ENCODE measurements at places on chromosomes 12 and 14.

DNA sequence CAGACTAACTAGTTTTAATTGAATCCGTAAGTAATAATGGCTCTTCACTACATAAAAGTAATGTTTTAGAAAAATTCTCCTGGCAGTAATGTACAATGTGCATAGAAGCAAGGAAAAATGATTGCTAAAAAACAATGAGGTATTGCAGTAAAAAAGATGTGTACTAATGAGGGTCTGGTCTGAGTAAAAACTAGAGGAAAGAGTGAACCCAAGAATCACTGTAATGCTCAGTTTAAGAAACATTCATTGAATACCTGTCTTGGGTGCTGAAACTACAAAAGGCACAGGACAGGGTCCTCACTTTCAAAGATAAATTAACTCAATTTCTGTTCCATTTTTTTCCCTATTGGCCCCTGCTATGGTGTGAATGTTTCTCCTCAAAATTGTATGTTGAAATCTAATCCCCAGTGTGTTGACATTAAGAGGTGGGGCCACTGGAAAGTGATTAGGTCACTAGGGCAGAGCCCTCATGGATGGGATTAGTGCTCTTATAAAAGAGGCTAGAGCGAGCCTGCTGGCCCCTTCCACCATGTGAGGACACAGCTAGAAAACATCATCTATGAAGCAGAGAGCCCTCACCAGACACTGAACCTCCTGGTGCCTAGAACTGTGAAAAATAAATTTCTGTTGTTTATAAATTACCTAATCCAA is 51.6 kb downstream of the RPS6KA5 start:
- DNase-seq: no peak

GRCh38 chr14:70879448-70879847 is 27.8 kb upstream of the PCNX1 start:
- no peak for DNase-seq

DNA sequence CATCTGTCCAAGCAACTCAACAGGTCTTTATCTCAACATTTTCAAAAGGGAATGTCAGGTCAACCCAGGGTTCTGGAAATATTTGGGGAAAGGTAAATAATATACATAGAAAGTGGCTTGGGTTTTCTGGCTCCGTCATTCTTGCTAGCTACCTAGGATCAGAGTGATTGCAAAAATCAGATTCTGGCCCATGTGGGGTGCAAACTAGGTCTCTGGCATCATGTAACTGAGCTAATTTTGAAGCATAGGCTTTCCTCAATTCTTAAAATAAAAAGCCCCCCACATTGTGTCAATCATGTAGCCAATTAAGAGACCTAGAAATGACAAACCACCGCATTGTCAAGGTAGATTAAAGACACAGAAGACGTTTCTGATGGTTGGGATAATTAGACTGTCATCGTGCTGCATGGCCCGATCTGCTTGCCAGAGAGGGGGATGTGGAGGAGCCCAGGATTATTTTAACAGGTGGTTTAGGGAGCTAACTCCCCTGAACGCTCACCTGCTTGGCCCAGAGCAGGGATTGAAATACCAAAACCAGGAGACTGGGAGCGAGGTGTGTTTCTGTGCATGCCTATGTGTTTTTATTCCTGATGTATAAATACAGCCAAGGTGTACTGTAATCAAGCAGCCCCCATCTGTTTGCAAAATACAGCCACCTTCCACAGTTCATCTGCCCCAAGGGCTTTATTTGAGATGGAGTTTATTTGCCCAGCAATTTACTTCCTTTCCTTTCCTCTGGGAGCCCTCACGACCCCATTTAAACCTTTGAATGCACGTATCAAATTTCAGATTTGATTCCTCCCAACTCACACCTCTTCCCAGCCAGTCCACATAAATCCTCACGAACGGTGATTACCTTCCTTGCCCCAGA is 189.5 kb downstream of the TTC8 start:
- DNase-seq: no peak

DNA sequence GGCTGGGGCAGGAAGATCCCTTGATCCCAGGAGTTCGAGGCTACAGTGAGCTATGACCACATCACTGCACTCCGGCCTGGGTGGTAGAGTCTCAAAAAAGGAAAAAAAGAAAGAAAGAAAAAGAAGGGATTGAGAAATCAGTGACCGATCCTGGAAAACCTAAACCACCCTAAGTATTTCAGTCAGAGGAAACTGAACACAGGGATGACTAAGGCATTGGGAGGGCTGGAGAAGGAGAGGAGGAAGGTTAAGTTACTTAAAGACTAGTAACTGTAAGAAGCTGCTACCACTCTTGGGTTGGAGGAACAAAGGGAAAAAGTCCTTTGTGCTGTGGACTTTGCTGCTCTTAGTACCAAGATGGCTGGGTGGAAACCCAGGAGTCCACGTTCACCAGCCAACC is 10.6 kb downstream of the HHIPL1 start:
- no peak for DNase-seq

- no peak for DNase-seq
Observed at GRCh38 chr12:71125515-71125914, 32.3 kb downstream of the TSPAN8 start.

Data from AG09319 (cell line).